Omental fat pad (tissue), 4 donors: ENCODE measurements at places on chromosomes 7 and 10. TPM values are rescaled to one million over a fixed set of nuclear protein-coding genes. Genes with fewer than 3 reads are reported as not detected.

HTR7 gene
- total RNA-seq = 0.75 TPM

CYP26A1 gene
- total RNA-seq = not detected

AKR1C1 gene
- 116 TPM for total RNA-seq

CALHM2 gene
- total RNA-seq = 113 TPM

GRCh38 chr7:142556740-142557139 lies 192.5 kb upstream of the PRSS1 start:
- peak; percentile 50 for DNase-seq

GRCh38 chr10:49745756-49746155 lies 16.4 kb downstream of the OGDHL start:
- no peak for DNase-seq

DNA sequence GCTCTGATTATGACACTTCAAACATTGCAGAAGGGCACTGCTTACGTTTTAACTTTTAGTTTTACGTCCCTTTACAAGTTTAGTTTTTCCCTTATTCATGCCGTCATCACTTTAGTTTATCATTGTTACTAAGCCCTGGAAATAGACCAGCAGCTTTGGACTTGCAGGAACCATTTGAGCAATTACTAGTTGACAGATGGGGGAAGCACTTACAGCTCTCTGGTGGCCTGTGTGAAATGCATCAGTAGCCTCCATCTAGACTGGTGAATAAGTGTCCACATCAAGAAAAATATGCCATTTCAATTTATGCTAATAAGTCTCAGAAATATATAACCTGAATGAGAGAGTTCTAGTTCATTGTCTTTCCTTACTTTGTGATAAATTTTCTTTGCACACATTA lies 194.9 kb upstream of the GRM3 start:
- DNase-seq = no peak

EMX2 gene
- total RNA-seq = 0.25 TPM

GRCh38 chr7:69177461-69177861 lies 420.8 kb upstream of the AUTS2 start:
- no peak for DNase-seq

AGR3 gene
- not detected for total RNA-seq

DNA sequence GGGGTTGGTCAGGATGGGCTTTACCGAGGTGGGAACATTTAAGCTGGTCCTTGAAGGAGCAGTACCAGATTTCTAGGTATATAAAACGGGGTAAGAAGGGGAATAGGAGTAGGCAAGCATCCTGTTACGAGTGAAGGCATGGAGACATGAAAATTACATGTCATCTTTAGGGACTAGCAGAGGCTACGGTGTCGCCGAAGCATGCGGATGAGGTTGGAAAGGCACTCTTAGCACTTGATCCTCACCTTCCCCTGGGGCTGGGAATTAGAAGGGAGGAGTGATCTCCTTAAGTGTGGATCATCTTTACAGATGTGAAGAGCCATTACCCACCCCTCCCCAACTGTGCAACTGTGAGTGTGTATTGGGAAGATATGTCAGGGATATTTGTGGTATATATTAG lies 13.8 kb upstream of the ZRANB1 start:
- DNase-seq = no peak

ADCYAP1R1 gene
- total RNA-seq = 60.4 TPM

GRCh38 chr7:46527360-46527759 lies 606.3 kb upstream of the IGFBP3 start:
- DNase-seq = no peak

ODAD2 gene
- total RNA-seq = not detected

SNCG gene
- total RNA-seq = 219 TPM

GLUD1 gene
- 158 TPM for total RNA-seq

- DNase-seq = no peak
Observed at GRCh38 chr7:23216021-23216420, 30.6 kb upstream of the GPNMB start.

PDE1C gene
- total RNA-seq = 5.1 TPM

METTL27 gene
- total RNA-seq = 5.7 TPM

DNA sequence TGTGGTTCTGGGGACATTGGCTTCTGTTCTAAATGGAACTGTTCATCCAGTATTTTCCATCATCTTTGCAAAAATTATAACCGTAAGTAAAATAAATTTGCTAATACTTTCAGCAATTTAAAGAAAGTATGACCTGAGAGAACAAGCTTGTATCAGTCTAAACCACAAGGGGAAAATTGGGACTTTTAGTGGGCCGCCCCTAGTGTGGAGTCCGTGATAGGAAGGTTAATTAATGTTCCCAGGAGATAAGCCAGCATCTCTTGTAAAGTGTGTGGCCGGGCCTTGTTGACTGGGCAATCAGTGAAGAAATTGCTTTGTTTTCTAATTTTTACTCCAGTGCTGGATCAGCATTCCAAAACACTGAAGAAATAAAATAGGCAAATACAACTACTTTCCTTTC lies 83.0 kb downstream of the ABCB5 start:
- DNase-seq = no peak

TSPAN14 gene
- 42.4 TPM for total RNA-seq

- DNase-seq = no peak
Observed at GRCh38 chr10:58574058-58574457, 61.4 kb downstream of the BICC1 start.

DNA sequence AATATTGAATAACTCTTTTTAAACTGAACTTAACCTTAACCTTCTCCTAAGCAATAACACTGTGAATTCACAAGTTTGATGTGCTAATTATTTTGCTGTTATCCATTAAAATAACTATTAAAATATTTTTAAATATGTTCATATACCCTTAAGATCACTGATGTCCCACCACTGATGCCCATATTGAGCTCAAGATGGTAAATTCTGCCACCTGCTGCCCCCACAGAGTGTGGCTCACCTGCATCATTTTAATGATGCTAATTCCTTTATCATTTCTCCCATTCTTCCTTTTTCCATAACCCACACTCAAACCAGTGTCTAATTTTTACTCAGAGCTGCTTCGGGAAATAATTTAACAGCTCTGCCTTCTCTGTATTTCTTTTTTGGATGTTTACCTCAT lies 82.3 kb upstream of the ARID5B start:
- no peak for DNase-seq

GRCh38 chr10:75166623-75166972 lies 44.0 kb upstream of the VDAC2 start:
- DNase-seq = no peak

DNA sequence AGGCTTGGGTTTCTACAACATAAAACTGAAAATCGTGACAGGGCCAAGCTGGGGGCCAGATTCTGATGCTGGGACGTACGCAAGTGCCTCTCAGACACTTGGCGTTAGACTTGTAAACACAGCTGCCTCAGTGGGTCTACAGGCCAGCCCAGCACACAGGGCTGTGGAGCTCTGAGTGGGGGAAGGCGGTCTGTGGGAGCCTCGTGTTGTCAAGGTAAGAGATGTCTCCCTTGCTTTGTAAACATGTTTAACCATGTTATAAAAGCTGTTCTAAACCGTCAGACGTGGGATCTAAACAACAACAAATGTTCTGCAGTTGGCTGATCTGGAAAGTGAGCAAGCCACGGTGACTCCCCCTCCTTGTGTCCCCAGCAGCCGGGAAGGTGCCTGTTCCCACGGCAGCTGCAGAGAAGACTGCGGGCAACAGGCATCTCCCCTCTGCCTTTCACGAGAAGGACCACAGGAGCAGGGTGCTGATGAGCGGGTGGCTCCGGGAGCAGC lies 67.8 kb downstream of the ZRANB1 start:
- no peak for DNase-seq

- no peak for DNase-seq
Observed at GRCh38 chr7:916291-916941, 38.1 kb downstream of the ADAP1 start.

MSMB gene
- not detected for total RNA-seq

SLC13A4 gene
- total RNA-seq = 0.79 TPM

SRRM3 gene
- total RNA-seq = 3.7 TPM

TMEM213 gene
- total RNA-seq = not detected

- no peak for DNase-seq
Observed at GRCh38 chr7:81688622-81689411, 81.0 kb downstream of the HGF start.

- DNase-seq = no peak
Observed at GRCh38 chr10:60604342-60604741, 173.9 kb upstream of the CDK1 start.

GRCh38 chr7:22373388-22373787 lies 16.4 kb upstream of the RAPGEF5 start:
- no peak for DNase-seq

UCN3 gene
- total RNA-seq = not detected

DNA sequence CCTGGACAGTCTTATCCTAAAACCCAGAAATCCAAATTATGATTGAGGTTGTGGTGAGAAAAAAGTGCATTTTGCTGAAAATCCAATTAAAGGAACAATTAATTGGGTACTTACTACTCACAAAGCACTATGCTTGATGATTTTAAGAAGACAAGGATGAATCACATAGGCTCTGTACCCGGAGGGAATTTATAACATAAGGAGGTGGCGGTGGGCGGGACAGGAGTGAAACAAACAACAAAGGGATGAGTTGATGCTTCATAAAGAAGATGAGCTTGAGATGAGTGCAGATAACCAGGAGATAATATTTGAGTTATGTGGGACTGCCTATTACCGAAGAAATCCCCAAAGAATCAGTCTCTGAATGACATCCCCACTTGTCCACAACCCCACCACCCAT lies 171.1 kb upstream of the FZD8 start:
- DNase-seq = no peak

DNA sequence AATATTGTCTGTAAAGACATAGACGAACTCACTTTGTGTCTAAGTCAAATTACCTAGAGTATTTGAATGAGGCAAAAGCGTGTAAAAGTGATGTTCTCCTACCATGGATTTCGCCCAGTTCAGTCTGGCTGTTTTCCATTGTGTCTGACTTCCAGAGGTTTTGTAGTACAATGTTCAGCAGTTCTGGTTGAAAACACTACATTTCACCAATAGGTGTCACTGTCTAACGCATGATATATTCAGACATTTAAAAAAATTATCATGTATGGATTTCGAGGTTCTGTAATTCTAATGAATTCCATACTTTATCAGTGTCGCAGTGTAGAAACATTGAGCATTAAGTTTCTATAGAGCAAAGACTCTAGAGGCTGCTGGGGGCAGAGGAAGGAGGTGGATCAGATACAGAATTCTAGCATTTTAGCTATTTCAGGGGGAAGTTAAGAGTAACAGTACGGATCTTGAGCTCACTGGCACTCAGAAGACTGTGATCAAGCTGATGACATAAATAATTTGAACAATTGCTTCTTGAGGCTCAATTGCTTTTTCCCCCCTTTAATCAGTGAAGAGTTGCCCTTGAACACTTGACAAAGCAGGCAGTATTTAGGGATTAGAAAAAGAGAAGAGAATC lies 196.9 kb upstream of the RHOBTB1 start:
- DNase-seq = no peak

SYT15B gene
- 1.2 TPM for total RNA-seq

DNA sequence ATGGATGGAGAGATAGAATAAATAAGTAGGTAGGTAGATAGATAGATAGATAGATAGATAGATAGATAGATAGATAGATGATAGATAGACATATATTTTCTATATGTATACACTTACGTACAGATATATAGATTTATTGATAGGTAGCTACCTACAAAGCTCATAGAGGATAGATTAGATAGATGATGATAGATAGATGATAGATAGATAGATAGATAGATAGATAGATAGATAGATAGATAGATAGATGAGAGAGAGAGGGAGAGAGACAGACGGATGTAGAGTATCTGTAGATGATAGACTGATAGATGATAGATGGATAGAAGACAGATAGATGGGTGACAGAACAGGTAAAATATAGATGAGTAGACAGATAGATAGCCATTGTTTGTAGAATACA lies 191.3 kb upstream of the PFKP start:
- DNase-seq = no peak

UBN2 gene
- 8.4 TPM for total RNA-seq

GIMAP5 gene
- 64.2 TPM for total RNA-seq

GRCh38 chr7:49611951-49612350 lies 161.5 kb upstream of the VWC2 start:
- DNase-seq = no peak

GRCh38 chr7:9603291-9603690 lies 1169.9 kb downstream of the NXPH1 start:
- DNase-seq = no peak

DNA sequence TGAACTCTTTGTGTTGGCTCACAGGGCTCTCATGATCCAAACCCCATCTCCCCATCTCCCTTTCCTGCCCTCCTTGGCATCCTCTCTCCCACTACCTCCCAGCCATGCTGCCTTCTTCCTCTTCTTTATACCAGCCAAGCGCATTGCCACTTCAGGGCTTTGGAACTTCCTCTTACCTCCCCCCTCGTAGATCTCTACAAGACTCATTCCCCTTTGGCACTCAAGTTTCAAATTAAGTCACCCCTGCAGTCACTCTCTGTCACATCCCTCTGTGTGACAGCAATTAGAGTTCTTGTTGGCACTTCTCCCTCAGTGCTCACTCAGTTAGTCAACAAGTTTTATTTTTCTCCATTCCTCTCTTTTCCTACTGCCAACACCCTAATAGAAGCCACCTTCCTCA lies 20.8 kb upstream of the NRP1 start:
- DNase-seq = no peak

CASD1 gene
- 19.6 TPM for total RNA-seq

DNA sequence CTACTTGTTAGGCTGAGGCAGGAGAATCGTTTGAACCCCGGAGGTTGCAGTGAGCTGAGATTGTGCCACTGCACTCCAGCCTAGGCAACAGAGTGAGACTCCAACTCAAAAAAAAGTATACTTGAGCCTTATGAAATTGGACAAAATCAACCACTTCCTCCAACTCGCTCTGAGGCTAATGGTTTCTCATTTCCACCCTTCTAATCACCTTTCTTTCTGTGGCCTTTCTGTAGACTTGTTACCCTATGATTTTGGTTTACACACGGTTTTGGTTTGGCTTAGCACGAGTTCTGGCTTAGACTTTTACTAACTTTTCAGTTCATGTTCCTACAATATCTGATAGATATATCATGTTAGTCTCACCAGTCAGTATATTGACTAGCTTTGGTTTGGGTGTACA lies 152.0 kb downstream of the PHTF2 start:
- DNase-seq = no peak

DNA sequence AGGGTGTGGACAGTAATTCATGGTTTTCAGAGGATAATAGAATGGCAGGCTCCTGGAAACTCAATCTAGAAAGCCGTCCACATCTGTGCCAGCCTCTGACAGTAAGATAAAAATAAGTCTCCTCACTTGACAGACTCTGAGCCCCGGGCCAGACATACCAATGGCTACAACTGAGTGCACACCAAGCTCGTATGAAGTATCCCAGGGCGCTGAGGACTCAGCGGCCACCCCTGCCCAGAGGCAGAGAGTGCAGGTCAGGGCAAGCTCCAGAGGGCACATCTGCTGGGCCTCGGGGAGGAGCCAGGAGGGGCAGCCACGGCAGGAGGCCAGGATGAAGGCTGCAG lies 262.8 kb upstream of the TCERG1L start:
- DNase-seq = no peak

OPALIN gene
- total RNA-seq = not detected
